ENCODE measurements at places on chromosomes 12 and 14.

DNA sequence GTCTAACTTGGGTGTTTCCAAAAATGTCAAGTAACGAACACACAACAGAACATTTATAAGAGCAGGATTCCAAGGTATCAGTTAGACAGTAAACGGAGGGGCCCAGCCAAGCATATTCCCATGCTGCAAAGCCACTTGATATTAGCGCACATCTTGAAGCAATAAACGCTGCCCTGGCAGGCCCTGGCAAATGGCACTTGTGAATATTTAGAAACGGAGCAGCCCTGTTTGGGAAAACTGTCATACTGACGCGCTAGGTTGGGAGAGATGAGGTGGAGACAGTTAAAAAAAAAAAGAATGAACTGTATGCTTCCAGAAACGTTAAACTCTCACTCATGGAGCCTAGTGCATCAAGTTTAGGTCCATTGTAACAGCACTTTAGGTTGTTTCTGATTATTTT is 9.3 kb downstream of the DGLUCY start:
- DNase-seq, result no peak

- no peak for DNase-seq
Measured at GRCh38 chr14:87386524-87386923, 606.5 kb downstream of the GALC start.

DNA sequence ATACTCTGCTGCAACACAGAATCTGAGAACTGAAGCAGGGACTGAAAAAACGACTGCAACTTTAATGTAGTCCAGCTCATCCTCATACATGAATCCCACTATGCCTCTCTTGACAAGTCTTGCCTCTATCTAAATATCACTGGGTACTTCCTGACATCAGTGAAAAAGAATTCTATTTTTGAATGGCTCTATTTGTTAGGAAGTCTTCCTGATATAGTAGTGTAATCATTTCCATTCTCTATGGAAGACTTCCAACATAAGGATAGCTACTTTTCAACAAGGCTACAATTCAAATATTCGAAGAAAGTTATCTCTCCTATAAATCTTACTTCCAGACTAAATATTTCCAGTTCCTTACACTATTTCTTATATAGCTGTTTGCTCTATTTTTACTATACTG is 167.5 kb downstream of the MDGA2 start:
- DNase-seq, result no peak

- no peak for DNase-seq
Measured at GRCh38 chr12:42923156-42923555, 333.6 kb upstream of the PRICKLE1 start.

DNA sequence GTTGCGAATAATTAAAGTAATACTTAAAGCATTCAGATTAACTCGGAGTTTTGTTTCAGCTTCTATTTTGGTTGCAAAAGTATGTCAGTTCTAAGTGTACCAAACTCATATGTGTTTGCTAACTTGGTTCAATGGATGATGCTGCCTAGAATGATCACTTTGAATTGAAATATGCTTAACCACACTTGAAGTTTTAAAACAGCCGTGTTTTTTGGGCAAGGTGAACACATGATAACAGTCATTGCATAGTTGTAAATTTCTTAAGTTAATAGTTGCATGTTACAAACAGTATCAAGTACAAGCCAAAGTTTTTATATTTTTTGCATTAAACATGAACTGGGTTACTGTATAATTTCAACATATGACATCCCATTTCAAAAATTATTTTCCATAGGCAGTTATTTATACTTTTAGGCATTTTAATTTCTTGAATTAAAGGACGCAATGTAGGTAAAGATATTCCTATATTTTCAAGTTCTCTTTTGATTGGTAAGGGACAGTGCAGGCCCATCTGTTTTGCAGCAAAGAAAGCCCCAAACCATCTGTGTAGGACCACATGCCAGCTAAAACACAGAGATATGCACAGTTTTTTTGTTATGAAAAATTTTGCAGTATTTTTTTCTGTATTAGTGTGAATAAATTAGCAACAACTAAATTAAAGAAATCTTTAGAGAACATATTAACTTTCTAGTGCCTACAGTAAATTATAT is 575.5 kb downstream of the PRKD1 start:
- DNase-seq, result no peak

DNA sequence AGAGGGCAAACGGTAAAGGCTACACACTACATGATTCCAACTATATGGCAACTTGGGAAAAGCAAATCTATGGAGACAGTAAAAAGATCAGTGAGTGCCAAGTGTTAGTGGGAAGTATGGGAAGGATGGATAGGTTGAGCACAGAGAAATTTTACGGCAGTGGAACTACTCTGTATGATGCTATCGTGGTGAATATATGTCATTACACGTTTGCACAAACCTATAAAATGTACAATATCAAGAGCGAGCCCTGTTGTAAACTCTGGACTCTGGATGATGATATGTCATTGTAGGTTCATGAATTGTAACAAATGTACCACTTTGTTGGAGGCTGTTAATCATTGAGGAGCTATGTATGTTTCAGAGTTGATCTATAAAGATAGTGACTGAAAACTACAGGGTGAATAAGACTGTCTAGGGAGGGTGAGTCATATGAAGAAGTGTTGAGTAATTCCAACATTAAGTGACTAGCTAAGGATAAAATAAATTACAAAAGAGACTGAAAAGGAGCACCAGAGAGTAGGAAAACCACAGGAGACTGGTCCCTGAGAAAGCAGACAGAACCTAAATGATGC is 349.2 kb upstream of the LMO3 start:
- no peak for DNase-seq

Data from NCI-H2029 treated with DMSO at 0.1 percent for 48 hours (cell line).